ENCODE measurements at places on chromosomes 16 and 17. TPM values are rescaled to one million over a fixed set of nuclear protein-coding genes. Genes with fewer than 3 reads are reported as not detected.

DNA sequence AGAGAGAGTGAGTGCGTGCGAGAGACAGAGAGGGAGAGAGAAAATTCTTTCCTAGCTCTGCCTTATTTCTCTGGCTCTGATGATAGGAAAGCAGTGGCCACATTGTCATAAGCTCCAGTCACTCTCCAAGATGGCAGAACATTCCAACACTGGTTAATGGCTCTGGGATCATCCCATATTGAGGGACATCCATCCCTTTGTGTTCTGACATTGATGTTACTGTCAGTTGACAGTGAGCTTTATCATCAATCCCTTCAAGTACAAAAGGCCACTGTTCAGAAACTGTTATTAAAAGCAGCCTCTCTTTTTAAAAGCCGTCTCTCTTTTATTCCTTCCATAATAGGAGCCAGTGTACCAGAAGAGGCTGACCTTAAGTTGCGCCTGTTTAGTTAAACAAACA lies 1084.9 kb upstream of the RBFOX1 start:
- no peak for DNase-seq

GRCh38 chr16:58464047-58464915 lies 35.7 kb upstream of the NDRG4 start:
- DNase-seq, result no peak

GRCh38 chr17:19460700-19461099 lies 49.7 kb downstream of the RNF112 start:
- DNase-seq, result no peak

DNA sequence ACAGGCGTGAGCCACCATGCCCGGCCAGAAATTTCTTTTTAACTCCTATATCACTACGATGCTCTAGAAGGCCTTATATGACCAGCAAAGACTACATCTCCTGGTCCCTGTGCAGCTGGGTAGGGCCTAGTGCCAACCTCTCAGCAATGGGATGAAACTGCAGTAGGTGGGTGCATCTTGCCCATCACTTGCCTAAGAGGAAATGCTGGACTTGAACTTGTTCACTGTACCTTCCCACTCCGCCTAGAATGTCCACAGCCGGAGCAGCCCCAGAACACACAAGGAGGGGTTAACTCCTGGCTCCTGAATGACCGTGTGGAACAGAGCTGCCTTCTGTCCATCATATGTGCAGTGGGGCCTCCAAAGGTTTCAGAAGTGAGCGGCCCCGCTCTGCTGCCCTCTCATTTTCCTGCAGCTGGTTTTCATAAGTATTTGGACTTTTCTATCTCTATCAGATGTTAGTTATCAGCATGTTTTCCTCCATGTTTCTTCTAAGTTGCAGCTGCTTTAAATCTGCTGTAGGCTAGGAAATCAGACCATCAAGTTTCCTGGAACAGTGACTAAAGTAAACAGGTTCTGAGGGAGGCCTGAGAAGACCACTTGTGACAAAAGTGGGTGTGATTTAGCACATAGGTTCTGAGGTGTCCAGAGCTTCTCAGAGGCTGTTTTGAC lies 52.5 kb downstream of the WSB1 start:
- no peak for DNase-seq

- DNase-seq, result no peak
These were observed 30.1 kb downstream of the FA2H start for GRCh38 chr16:74744566-74744965.

- no peak for DNase-seq
These were observed 20.4 kb upstream of the HOXB13 start for GRCh38 chr17:48748718-48749566.

- DNase-seq, result no peak
These were observed 28.7 kb upstream of the MED9 start for GRCh38 chr17:17448076-17448475.

DNA sequence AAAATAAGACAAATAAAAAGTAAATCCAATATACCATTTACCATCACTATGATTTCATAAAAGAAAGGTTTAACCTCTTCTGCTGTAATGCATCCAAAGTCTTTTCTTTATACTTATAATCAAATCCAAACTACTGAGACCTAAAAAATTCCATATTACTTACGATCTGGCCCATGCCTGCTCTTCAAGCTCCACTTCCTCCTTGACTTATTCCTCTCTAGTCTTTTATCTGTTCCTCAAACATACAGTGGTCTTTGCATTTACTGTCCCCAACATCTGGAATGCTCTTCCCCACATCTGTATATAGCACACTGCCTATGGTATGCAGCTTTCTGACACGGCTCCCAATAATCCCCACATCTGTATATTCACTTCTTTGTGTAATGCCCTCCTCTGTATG lies 33.8 kb downstream of the PCTP start:
- DNase-seq, result no peak

DNA sequence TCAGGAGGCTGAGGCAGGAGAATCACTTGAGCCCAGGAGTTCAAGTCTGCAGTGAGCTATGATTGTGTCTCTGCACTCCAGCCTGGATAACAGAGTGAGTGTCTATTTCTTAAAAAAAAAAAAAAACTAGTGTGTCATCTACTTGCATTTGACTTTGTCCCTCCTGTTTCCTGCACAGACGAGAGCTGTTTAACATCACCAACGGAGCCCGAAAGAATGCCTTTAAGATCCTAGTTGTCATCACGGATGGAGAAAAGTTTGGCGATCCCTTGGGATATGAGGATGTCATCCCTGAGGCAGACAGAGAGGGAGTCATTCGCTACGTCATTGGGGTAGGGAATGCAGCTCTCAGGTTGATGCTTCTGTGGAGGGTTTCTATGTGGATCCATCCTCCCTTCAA lies 13.4 kb downstream of the ITGAM start:
- DNase-seq, result no peak

GRCh38 chr16:67936124-67936879 lies at the start of gene PSMB10:
TSS of gene PSMB10 (minus strand) at chr16:67936850. CDS start at chr16:67936749, 101 bp downstream.
- peak; percentile 57 for DNase-seq

- no peak for DNase-seq
These were observed 29.4 kb upstream of the NUDT16L1 start for GRCh38 chr16:4663777-4664465.

- no peak for DNase-seq
These were observed 36.6 kb downstream of the FAM20A start for GRCh38 chr17:68564415-68565111.

GRCh38 chr16:13401641-13402040 lies 500.2 kb downstream of the SHISA9 start:
- DNase-seq, result no peak

DNA sequence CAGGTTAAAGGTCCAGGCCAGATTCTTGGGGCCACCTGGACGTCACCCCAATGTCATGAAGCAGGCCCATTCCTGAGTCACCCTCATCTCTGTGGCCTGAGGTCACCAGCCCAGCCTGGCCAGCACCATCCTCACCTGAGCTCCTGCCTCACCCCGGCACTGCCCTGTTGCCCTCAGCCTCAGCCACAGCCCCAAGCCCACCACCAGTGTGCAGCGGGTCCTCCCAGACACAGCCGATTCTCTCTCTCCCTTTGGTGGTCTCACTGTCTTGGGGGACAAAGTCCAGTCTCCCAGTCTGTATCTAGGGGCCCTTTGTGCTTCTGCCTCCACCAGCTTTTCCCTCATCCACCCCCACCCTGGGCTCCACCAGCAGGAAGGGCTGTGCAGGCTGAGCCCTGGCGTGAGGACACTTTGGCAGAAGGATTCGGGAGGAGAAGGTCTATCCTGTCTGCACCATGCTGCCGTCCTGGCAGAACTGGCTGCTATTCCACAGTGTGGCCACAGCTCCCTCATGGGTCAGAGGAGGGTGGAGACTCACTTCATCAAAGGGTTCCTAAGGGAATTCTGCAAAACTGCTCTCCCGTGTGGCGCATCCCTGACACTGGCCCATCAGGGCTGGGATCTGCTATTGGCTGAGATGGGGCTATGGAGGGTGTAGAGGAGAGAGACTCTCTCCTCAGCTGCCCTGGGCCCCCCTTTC lies 64.3 kb downstream of the PRMT7 start:
- no peak for DNase-seq

DNA sequence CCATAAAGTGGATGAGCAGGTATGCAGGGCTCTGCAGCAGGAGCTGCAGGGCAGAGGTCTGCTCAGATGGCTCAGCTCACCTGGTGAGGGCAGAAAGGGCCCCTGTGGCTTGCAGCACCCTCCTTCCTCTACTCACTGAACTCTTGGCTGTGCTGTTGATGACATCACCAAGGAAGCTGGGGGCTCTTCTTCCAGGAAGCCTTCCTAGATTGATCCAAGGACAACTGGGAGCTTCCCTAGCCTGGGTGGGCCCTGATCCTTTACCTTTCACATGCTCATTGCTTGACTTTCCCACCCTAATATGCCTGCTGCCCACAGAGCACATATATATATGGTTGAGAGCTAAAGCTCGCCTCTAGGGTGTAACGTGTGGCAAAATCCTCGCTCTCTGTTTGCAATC lies 2.5 kb downstream of the KIF19 start:
- DNase-seq, result no peak

- DNase-seq, result no peak
These were observed 199.5 kb upstream of the DYNLRB2 start for GRCh38 chr16:80341263-80341662.

CES1 gene
- total RNA-seq, result 4.8 TPM

WDR59 gene
- 22.1 TPM for total RNA-seq

TNFRSF13B gene
- total RNA-seq, result not detected

CRHR1 gene
- not detected for total RNA-seq

Data from HT1080 (cell line).